H9 (cell line): ENCODE measurements at places on chromosomes 6 and 20. TPM values are rescaled to one million over a fixed set of nuclear protein-coding genes. Genes with fewer than 3 reads are reported as not detected.

Gene COQ3
- total RNA-seq, result 10.6 and 10.9 TPM in 2 replicates

Gene ADGRF5
- not detected in 2 replicates for total RNA-seq

Gene TMEM244
- not detected in 2 replicates for total RNA-seq

Gene PCED1A
- 27.2 and 30.8 TPM in 2 replicates for total RNA-seq

Gene AVP
- total RNA-seq, result not detected in 2 replicates

Gene KCNB1
- 0.42 and 0.68 TPM in 2 replicates for total RNA-seq

Gene LGSN
- 0.13 and 0.22 TPM in 2 replicates for total RNA-seq

Gene ATP9A
- 11.5 and 12.1 TPM in 2 replicates for total RNA-seq

GRCh38 chr20:35146920-35147574 is at the start of gene EDEM2:
TSS of gene EDEM2 (minus strand) at chr20:35147336. CDS start at chr20:35147258, 78 bp downstream.
- DNase-seq, result peak; percentile 98

GRCh38 chr6:130396722-130397121 is 30.9 kb downstream of the TMEM200A start:
- no peak for DNase-seq

DNA sequence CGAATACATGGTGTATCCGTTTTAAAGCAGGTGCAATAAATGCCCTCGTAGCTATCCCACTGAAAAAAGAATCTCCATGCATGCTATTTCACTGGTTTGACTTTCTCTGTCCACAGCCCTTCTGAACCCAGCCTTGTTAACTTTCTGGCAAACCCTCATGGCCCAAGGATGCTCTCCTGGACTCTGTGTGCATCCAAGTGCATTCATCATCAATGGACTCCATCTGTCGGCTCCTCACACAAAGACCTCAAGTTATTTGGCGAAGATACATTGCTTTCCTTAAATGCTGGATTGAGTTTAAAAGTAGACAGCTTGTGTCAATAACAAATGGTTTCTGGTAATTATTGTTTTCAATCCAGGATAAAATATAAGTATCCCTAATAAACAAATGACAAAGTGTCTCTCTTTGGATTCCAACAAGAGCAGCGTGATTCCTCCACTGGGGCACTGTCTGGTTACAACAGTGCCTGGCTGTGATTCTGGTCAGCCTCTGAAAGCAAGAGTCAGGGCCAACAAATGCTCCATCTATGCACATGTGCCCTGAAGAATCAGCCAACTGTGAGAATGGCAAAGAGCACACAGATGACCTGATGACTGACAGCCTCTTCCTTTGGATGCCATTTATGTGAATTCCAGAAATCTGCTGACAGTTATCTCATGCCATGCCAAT is 55.7 kb downstream of the FYN start:
- no peak for DNase-seq

DNA sequence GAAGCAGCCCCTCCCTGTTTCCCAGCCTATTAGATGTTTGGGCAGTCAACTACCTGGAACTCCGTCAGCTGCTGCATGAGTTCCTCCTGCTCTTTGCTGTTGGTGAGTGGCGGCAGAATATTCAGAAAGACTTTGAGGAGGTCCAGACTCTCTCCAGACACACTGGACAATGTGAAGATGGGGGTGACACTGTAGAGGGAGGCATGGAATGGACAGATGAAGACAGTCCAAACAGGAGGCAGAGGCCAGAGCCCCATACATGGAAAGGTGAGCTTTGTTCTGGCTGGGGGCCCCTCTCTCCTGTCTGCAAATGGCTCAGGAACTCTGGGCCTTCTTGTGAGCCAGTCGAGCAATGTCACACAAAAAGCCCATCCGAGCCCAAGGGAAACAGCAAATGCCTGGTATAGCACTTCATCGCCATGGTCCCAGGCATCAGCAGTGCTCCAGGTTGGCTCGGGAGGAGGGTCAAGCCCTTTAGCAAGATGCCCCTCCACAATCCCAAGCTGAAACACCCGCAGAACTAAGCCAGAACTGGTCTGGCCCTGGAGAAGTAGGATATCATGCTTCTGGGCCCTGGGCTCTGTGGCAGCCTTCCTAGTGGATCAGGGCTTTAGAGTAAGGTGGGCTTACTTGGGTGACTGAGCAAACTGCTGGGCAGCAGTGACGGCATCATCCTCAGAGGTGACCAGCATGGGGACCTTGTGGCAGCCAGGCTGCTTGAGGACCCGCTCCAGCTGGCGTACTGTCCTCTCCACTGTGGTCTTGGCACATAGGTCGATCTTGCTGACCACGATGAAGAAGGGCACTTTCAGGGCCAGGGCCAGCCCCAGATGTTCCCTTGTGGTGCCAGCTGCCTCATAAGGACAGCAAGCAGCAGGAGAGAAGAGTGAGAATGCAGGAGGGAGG is 4.9 kb downstream of the GTPBP2 start:
- no peak for DNase-seq

- no peak for DNase-seq
Observed at GRCh38 chr6:107542192-107542668, 52.3 kb downstream of the SOBP start.

DNA sequence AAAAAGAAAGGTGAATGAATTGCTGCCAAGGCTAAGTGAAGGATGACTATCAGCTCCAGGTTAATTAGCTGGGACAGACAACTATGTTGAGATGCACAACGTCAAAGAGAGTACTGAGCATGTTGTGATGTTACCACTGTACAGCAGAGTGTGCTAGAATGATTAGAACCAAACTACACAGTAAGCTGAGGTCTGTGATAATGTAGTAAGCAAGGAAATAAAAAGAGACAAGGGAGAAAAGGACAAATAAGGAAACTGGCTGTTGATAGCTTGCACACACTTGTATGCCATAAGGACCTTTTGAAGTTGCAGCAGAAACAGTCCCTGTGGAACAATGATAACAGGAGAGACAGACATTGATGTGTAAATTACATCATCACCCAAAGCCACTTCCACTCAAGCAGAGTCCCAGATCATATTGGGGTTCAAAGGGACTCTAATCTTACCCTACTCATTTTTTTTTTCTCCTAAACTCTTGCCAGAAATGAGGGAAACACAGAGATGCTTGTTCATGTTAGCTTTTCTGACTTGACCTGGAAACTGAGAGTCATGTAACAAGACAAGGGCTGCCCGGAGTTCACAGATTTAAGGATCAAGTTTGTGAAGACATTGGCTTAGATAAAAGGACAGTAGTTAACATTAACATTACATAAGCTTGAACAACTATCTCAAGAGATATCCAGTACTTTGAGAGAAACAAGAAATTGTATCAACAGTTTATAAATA is 189.9 kb downstream of the CENPW start:
- no peak for DNase-seq

GRCh38 chr20:24066076-24066700 is 77.6 kb upstream of the GGTLC1 start:
- DNase-seq, result no peak

- DNase-seq, result no peak
Observed at GRCh38 chr6:137237413-137238170, 18.4 kb upstream of the IFNGR1 start.

GRCh38 chr6:79878142-79878748 is 69.1 kb downstream of the ELOVL4 start:
- no peak for DNase-seq

- DNase-seq, result no peak
Observed at GRCh38 chr6:161238500-161238899, 35.4 kb downstream of the AGPAT4 start.

GRCh38 chr20:38357653-38358207 is 11.4 kb downstream of the LBP start:
- no peak for DNase-seq

GRCh38 chr6:37800703-37801604 is 18.6 kb upstream of the ZFAND3 start:
- DNase-seq, result no peak
